Stimulated activated naive CD8-positive, alpha-beta T cell treated with anti-CD3 and anti-CD28 coated beads, Interleukin-15, Interleukin-2, amounts not matched to agents 100 U/mL and 50 U/mL, for 24 hours (primary cell): ENCODE measurements at places on chromosomes 2 and 18.

DNA sequence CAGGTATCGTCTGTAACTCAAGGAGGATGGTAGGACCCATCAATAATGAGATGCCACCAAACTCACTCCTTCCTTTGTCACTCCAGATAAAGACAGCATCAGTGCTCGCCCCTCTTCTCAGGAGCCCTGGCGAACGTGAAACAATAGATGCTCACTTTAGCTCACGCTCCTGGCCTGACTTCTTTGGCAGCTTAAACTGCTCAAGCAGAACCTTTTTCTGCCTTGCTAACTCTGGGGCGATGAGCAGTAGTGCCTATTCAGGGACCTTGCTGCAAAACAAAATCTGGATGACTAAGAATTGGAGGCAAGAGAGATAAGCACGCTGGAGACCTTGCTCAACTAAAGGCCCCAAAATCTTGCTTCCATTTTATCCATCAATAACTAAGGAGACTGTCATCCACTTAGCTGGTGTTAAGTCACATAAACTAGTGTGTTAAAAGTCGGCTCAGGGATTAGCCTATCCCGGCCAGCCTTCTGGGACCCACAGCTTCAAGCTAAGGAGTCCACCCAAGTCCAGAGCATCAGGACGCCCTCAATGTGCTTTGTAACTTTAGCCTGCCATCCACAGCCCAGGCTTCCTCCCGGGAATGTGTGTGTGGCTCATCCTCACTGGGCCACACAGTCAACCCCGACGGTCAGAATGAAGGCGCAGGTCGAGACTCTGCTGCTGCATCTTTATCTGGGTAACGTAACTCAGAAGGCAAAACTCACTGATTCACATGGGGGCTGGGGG, 38.9 kb downstream of the ZNF516 start:
- no peak for DNase-seq

- no peak for DNase-seq
Observed at GRCh38 chr2:223989856-223990232, 32.6 kb downstream of the MRPL44 start.

- no peak for DNase-seq
Observed at GRCh38 chr2:205760157-205760556, 77.9 kb downstream of the NRP2 start.

DNA sequence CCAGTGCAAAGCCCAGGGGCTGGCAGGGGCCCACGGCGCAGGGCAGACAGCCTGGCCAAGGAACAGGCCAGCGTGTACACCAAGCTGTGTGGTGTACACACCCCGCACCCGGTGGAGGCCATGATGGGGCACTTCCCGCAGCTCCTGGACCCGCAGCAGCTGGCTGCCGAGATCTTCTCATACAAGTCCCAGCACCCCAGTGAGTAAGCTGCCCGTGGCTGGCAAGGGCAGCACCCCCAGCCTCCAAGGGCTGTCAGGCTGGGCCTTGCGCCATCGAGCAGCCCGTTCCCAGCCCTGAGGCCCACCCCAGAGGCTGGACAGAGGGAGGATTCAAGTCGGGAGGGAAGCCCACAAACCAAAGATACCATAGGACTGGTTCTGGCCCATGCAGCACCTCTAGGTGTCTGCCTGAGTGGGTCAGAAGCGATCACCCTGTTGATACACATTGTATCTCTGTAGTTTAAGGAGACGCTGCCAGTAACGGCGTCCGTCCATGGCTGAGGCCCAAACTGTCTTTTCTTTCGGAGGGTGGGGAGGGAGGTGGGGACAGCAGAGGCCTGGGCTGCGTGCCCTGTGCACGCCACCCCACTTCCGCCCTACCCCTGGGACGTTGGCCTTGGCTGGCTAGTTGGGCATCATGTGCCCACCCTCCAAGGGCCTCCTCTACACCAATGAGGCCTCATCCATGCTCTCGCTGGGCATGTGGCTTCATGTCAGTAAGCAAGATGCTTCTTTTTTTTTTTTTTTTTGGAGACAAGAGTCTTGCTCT, 16.8 kb upstream of the MTERF4 start:
- no peak for DNase-seq

- no peak for DNase-seq
Observed at GRCh38 chr2:425243-425642, 137.4 kb upstream of the ALKAL2 start.

- DNase-seq: no peak
Observed at GRCh38 chr2:107607054-107607453, 219.6 kb upstream of the RGPD4 start.

GRCh38 chr2:136210455-136210805, 92.5 kb upstream of the CXCR4 start:
- no peak for DNase-seq

DNA sequence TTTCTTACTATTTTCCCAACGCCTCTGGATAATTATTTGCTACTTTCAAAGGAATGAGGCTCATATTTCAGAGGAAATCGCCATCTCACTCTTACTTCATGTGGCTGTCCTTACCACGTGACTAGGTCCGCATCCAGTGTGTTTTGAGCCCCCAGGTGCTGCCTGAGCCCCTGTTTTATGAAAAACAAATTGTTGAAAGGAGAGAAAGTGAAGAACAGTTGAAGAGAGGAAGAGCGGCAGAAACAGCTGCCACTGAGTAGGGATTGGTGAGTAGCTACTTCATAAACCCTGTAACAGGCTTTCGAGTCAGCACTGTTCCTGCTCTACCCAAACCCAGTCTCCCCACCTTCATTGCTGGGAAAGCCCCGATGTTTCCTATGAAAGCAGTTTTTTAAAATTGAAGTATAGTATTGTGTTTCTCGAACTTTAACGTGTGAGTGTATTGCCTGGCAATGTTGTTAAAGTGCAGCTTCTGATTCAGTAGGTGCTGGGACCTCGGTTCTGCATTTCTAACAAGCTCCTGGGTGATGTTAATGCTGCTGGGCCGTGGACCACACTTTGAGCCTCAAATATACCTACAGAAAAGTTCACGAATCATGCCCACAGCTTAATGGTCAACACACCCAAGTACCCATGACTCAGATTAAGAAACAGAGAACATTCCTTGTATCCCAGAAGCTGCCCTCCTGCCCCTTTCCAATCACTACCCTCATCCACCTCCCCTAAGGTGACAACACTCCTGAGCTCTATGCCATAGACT, 39.7 kb downstream of the TMEM177 start:
- no peak for DNase-seq

DNA sequence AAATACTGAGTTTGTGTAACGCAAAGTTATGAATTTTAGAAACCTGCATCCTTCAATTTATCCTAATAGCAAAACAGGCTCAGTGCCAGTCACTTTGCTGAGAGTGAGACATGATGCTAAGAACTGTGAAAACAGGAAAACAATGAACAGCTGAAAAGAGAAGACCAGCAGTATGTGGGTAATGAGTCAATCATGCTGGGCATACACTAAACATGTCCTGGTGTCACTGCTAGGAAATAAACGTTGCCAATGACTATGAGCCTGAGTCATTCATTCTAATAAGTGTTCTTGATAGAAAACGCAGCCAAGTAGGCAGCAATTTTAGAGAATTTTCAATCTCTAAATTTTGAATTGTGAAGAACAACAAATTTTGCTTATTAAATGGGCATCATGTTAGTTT, 237.3 kb downstream of the GALR1 start:
- DNase-seq: no peak

DNA sequence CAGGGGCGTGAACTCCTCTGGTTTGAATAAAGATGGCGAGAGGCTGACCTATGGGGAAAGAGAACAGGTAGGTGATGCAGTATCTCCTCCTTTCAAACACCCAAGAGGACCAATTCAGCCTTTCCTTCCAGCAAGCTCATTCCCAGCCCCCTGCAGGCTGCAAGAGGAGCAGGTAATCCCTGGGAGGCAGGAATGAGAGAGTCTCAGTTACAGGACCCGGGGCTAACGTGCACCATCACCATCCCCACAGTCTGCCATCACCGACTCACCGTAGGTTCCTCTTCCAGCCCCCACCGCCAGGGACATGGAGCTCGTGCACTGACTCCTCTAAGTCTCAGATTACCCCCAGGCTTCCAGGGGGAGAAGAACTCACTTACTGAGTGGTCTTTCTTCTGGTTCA, 26.7 kb downstream of the XDH start:
- DNase-seq: no peak

- DNase-seq: no peak
Observed at GRCh38 chr18:45166836-45167551, 448.3 kb upstream of the SLC14A2 start.

- no peak for DNase-seq
Observed at GRCh38 chr18:1438967-1439366, 534.3 kb downstream of the ADCYAP1 start.

DNA sequence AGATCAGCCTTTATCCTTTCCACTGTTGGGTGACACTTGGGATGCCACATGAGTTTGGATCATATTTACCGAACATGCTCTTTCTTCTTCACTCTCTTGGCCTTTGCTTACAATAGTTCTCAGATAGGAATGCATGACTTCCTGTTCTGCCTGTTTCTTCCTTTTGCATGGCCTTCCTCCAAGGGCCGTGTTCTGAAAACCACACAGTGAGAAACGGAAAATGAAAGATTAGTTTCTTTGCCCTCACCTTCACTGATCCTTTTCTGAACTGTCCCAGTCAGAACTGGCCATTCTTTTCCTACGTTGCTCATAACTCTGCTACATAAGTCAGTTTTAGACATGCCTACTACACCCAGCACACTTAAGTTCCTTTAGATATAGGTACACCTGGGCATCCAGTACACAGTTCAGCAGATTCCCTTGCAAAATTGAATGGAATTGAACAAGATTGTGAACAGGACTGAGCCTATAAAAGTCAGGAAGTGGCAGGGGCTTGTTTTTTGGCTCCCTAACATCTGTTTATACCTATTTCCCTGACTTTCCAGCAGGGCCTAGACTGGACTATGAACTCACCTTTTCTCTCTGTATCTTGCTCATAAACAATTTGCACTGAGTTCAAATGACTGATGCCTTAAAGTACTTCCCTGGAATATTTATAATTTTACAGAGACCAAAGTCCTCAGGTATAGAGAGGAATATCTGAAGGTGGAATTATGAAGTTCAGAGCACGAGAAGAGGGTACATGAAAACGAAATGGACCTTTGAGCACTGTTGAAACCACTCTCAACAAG, 186.4 kb upstream of the ST6GAL2 start:
- DNase-seq: no peak

- DNase-seq: no peak
Observed at GRCh38 chr2:81981585-81981984, 1677.0 kb upstream of the LRRTM1 start.

DNA sequence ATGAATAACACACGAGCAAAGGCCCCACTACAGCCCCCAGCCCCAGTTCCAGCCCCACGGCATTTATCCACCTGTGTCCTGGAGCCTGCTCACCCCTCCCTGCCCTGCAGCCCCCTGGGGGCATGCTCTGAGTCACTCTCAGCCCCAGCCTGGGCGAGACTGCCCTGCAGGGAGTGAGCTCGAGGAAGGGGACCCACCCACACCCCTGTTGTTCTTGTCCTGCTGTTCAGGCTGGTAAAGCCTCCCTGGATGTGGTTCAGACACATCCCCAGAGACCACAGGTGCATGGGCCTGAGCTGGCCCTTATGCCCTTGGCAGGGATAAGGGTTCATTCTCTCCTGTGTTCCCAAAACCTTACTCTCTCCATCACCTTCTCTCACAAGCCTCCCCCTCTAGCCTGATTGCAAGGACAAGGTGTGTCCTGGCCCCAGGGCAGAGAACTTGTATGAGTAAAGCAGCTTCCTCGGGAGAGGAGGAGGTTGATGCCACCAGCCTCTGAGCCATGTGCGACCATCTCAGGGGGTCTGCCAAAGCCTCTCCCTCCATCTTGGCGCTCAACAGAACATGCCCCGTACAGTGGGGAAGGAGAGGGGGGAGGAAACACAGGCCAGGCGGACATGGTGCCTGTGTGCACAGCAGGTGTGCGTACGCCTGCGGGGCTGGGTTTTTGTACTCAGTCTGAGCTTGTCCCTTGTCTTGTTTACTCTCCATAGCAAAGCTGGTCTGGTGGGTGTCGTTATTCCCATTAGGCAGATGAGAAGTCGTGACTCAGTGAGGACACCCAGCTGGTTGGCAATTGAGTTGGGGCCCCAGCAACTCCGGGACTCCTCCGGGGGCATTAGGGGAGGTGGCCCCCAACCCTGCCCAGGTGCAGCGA, 64.4 kb downstream of the CIB4 start:
- no peak for DNase-seq

- DNase-seq: no peak
Observed at GRCh38 chr2:19409046-19409445, 50.6 kb upstream of the OSR1 start.

- DNase-seq: no peak
Observed at GRCh38 chr18:79690586-79691482, 11.2 kb downstream of the CTDP1 start.

DNA sequence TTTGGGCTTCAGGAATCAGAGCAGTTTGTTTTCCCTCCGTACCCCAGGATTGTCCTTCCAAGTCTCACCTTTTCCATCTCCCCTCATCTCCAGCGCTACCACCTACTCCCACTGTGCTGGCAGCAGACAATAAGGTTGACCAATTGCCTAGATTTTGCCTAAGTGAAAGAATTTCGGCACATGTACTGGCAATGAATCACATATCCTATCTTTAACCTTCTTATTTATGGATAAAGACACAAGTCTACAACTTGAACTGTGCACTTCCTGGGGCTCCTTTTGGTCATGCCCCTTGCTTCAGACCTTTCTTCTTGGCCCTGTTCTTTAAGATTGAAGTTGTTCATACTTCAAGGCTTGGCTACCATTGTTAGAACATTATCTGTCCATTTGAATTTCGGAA, 71.4 kb downstream of the KCMF1 start:
- DNase-seq: no peak
